ENCODE measurements at places on chromosomes 16 and 17.

GRCh38 chr16:86533767-86534351 is 21.2 kb downstream of the MTHFSD start:
- DNase-seq = no peak

DNA sequence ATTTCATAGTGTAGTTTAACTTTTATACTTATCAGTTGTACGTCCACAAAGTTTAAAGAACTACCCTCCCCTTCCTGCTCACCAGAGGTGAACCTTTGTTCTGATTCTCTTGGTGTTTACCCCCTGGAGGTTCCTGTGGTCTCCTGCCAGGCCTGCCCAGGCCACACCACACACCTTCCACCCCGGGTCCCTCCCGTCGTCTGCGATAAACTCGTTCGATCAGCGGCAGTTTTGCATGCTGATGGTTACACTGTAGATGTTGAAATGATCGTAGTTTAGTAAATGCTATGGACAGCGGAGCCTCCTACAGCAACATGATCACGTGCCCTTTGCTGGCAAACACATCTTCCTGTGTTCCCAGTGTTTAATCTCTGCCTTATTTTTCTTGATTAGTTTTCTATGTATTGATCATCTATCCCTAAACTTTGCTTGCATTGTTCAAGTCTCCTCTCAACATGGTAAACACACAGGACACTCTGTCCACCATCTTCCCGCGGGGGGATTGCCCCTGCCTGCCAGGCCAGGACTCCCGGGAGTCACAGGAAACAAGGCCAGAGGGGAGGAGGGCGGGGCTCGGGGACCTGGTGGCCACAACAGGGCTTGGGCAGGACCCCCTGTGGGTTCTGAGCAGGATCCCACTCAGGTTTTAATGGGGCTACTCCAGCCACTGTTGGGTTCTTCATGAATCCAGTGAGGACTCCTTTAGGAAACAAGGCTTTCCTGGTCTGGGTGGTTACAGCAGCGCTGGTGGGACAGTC is 2.8 kb upstream of the ACSF3 start:
- no peak for DNase-seq

DNA sequence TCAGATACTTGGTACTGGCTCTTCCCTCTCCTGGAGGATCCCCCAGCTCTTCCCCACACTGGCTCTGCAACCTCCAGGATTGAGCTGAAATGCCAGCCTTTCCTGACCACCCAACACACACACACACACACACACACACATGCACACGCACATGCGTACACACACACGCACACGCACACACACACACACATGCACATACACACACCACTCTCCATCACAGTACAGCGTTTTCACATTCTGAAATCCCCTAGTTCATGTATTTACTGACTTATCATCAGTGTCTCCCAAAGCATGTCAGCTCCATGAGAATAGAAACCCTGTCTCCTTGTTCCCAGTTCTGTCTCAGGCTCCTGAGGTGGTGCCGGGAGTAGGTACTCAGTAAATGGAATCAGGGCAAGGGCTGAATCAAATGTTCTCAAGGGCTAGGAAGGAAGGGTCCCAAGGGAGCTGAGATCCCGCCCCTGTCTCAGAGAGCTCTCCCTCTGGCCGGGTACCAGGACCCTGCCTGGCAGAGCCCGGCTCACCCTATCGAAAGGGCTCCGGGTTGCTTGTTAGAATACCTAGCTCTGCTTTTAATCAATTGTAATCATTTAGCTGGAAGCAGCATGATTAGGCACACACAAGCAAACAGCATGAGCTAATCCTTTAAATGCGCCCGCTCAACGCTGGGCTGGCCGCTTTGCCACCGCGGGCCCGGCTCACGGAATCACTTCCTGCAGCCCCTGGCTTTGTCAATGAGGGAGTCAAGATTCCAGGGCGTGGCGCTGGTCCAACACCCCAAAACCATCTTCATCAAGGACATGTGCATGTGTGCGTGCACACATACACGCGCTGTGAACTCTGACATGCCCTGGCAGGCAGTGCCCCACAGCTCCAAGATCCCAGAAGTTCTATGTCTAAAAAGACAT is 140.7 kb downstream of the C16orf78 start:
- peak; percentile 79 for DNase-seq

- no peak for DNase-seq
These were observed 1.3 kb upstream of the TRAP1 start for GRCh38 chr16:3718628-3719027.

DNA sequence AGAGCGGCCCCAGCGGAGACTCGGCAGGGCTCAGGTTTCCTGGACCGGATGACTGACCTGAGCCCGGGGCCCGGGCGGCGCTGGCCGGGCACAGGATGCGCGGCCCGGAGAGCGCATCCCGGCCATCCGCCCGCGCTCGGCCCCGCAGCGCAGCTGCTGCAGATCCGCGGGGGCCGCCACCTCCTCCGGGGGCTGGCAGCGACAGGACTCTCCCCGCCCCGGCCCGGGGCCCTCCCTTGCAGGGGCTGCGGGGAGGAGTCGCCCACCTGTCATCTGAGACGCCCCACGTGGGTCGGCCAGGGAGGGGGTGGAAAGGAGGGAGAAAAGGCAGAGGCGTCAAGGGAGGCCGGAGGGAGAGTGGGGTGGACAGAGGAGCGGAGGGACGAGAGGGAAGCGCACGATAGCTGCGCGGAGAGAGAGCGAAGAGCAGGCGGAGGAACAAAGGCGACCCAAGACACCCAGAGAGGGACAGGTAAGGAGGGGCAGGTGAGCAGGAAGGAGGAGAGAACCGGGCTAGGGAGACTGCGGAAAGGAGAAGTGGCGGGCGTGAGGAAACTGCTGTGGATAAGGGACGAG is 471 bp upstream of the PRKAR1A start:
- peak; percentile 95 for DNase-seq
